Fibroblast of skin of right biceps (primary cell): ENCODE measurements at places on chromosomes 16 and 17.
A peak's percentile ranks its signal among the peaks of the same experiment; 100 is the strongest.

GRCh38 chr16:30541502-30542329, 7.1 kb upstream of the ZNF747 start:
- peak; percentile 67 for DNase-seq

GRCh38 chr17:82779541-82779940, 27.7 kb downstream of the TBCD start:
- no peak for DNase-seq

- DNase-seq, result no peak
These were observed 6.5 kb upstream of the KLHL36 start for GRCh38 chr16:84641643-84642358.

DNA sequence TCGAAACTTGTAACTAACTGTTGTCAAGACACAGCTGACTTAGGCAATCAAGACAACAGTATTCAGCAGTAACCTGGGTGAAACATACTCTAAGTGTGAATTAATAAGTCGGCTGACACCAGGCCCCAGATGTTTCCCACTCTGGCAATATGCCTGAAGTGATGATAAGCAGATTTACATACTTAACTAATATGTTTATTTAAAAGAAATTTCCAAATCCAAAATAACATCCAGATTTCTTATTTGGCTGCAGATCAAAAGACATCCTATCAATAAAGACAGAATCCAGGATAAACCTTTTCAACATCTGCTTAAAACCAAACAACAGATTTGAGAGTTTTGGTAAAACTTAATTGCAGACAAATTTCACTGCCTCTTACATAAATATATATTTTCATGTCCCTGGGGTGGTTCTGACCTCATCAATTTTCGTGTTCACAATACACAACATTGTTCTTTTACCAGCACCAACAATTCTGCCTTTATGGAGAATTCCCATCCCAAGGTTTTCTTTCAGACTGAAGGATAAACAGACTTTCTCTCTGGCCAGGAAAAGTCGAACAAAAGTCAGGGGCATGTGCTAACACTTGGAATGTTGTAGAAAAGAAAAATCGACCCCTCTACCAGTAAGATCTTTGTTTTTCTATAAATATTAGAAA, 45.1 kb upstream of the TOX3 start:
- DNase-seq, result no peak

- peak; percentile 5 for DNase-seq
These were observed 29.0 kb upstream of the RNPS1 start for GRCh38 chr16:2296661-2297505.

- no peak for DNase-seq
These were observed 7.6 kb downstream of the KRT33A start for GRCh38 chr17:41343029-41343428.
